Stimulated activated CD4-positive, alpha-beta T cell treated with anti-CD3 and anti-CD28 coated beads, Interleukin-4, amount 100 ng/mL, for 24 hours (primary cell): ENCODE measurements at places on chromosomes 6 and 20.

GRCh38 chr6:20447157-20447556 is 45.5 kb downstream of the E2F3 start:
- no peak for DNase-seq

- no peak for DNase-seq
These were observed 20.3 kb downstream of the OR2B6 start for GRCh38 chr6:27977387-27977786.

DNA sequence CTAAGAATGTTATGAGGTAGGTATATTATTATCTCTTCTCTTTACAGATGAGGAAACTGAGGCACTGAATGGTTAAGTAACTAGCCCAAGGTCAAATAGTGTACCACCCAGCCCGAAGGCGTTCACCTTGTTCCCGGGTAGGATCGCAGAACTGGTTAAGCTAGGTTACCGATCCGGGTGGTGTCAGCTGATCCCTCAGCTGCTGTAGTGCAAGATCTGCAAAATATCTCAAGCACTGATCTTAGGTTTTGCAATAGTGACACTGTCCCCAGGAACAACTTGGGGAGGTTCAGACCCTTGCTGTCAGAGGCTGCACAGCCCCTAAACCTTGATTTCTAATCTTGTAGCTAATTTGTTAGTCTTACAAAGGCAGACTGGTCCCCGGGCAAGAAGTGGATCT is 28.1 kb downstream of the SLC52A3 start:
- DNase-seq = no peak

DNA sequence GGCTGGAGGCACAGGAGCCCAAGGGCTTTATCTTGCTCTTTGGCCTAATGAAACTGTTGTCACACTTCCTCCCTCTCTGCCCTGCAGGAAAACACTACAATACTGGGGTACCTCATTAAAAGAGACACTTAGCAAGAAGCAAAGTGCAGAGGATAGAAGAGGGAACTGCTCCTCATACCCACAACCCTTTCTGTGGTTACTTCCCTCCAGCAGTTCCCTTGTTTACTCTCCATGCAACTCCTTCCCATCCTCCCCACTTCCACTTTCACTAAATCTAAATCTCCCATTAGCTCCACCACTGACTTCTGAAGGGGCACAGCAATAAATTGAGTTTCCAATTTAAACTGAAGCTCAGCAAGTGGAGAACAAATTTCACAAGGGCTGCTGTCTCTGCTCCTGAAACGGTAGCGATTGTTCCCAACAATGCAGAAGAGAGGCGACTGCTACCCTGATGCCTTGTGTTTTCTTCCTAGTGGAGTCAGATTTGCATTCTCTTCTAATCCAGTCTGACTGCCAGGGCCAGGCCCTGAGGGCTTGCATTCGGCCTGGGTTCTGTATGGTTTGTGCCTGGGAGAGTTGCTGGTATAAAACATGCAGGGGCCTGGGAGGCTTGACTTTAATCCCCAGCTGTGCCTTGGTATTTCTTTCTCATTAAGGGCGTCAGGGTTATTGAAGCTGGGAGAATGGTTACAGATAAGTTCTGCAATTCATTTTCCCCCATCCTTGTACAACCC is 454.7 kb downstream of the TFAP2B start:
- no peak for DNase-seq

DNA sequence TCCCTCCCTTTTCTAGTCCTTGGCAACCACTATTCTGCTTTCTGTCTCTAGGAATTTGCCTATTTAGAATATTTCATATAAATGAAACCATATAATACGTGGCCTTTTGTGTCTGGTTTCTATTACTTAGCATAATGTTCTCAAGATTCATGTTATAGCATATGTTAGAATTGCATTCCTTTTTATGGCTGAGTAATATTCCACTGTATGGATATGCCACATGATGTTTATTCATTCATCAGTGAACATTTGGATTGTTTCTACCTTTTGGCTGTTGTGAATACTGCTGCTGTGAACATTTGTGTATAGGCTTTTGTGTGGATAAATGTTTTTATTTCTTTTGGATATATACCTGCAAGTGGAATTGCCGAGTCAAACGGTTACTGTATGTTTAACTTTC is 7.1 kb downstream of the SLC9A8 start:
- DNase-seq = no peak

DNA sequence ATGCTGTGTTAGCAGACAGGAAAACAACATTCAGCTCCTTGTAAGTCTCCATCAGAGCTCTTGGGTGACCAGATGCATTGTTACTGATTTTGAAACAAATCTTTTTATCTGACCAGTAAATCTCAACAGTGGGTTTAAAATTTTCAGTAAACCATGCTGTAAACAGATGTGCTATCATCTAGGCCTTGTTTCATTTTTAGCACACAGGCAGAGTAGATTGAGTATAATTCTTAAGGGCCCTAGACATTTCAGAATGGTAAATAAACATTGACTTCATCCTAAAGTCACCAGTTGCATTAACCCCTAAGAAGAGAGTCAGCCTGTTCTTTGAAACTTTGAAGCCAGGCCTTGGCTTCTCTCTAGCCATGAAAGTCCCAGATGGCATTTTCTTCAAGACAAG is 237.2 kb upstream of the BMP2 start:
- DNase-seq = no peak

GRCh38 chr6:42113936-42114636 is 28.3 kb downstream of the C6orf132 start:
- no peak for DNase-seq

GRCh38 chr20:62141397-62142251 is 1.6 kb downstream of the PSMA7 start:
- peak; percentile 45 for DNase-seq
